ENCODE measurements at places on chromosomes 16 and 17.

DNA sequence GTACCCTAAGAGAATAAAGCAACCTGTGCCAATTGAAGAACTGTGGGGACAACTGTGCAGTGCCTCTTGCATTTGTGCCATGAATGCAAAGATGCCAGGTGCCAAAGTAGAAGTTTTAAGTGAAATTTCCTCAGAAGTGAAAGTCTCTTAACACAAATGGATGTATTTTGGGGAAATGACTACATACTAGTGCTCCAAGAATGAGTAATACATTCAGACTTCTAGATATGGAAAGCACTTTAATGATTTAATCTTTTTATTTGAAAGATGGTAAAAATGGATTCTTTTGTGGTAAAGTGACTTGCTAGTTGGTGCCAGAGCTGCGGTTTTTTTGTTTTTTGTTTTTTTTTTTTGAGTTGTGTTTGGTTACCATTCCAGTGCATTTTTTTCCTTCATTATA is 15.0 kb downstream of the UTP18 start:
- no peak for DNase-seq

DNA sequence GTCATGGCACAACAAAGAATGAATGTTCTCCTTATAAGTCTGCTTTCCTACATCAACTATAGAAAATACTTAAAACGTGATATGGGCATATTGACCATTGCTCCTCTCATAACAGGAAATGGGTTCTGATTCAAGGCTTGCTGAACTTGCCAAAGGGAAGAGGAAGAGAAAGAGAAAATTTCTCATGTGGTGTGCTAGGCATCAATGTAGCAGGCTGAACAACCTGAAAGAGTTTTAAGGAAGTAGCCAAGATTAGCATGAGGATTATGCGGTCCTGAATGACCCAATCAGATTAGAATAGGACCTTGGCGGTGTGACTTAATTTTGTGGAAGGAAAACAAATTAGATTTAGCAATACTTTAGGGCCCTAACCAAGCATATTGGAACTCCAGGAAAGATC is 617.7 kb upstream of the CDH11 start:
- no peak for DNase-seq

DNA sequence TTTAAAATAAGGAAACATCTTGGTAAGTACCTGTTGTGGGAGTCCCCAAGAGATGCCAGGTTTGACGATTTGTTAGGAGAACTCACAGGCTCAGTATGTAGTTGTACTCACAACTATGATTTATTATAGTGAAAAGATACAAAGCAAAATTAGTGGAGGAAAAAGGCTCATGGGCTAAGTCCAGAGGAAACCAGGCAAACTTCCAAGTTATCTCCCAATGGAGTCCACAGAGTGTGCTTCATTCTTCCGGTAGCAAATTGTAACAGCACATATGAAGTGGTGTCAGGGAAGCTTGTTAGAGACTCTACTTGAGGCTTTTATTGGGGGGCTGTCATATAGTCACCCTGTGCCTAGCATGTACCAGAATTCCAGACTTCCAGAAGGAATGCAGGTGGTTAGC is 2.3 kb downstream of the DDX19A start:
- no peak for DNase-seq

DNA sequence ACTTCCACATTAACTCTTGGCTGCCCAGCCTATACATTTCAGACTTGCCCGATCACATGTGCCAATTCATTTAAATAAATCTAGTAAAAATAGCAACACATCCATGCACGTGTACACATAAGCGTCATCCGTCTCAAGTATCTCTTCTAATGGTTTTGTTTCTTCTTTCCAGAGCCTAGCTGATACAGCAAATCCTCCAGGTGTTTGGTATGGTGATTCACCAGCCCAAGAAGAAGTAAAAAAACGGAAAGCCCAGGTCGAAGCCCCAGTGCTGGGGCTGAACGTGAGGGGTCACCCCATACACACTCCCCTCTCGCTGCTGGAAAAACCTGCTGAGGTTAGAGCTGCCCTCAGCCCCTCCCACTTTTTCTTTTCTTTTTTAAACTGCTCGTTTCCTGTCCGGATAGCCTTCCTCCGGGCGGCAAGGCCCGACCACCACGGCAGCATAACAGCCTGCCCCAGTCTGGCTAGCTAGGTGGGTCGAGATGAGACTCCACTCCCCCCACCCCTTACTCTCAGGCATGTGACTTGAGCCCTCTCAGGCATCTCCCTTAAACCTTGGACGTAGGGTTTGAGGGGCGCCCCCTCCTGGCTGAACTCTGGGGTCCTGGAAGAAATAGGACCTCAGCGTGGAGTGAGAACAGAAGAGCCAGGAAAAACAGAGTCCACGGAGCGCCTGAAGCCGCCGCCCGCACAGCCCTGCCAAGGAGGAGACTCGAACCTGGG is 13.9 kb upstream of the OR1F1 start:
- DNase-seq, result no peak

DNA sequence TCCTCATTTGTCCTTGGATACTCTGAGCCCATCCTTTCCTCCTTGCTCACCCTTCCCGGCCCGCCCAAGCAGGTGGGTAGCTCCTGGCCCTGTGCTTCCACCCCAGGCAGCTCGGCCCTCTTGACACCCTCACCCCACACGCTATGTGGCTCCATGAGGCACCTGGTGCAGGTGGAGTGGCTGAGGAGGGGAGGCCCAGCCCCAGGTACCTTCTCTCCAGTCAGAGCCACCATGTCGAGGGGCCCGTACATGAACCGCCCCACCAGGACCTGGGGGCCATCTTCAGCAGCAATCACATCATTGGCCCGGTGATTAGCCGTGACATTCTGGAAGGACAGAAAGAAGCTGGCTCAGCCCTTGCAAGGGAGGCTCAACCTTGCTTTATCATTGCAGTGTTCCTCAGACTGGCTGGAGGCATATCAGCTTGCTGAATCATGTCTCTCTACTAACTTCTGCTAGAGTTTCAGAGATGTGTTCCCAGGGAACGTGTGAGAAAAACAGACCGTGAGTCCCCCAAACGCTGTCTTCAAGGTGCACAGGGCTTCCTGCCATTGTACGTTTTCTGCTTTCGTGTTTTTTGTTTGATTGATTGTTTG is 20.3 kb downstream of the PIMREG start:
- no peak for DNase-seq

- DNase-seq, result peak; percentile 80
Measured at GRCh38 chr16:49463529-49463928, 89.9 kb downstream of the C16orf78 start.

- no peak for DNase-seq
Measured at GRCh38 chr16:50708373-50709060, 15.1 kb downstream of the NOD2 start.

DNA sequence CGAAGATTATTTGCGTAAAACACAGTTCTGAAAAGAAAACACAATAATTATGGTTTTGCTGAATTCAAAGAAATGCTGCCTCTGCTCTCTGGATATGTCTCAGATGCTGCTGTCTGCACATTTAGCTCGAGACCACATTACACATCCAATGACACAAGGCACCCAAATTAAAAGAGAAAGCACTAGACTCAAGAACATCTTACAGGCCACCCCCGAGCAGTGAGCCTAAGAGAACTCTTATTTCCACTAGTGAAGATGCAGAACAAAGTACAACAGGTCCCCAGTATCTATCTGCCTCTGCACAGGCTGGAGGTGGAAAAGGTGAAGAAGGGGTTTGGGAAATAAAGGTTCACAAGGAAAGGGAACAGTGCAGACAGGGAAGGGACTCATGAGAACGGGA is 33.5 kb downstream of the GRB2 start:
- no peak for DNase-seq

DNA sequence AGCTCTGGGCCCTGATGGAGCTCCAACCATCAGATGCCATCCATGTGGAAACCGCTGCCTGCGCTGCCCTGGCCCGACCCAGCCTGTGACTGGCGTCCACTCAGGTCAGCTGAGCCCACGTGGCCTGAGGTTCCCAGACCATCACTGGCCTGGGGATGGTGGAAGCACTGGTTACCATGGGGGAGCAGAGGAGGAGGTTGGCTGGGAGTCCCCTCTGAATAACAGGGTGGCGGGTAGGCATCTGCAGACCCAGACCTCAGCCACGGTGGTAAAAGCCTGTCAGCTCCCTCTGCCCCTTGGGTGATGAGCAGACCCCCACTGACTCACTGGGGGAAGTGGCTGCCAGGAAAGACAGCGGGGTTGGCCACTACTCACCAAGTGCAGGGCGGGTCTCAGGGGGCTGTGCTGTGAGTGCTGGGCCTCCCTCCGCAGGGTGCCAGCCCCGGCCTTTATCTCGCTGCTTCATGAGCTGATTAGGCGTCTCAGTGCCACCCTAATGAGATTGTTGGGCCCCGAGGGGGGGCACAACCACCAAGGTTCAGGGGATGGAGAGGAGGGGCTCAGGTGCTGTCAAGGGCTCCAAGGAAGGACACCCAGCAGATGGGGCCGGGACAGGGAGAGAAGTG is at the start of gene PDE6G:
Gene PDE6G, minus strand, starts transcription at position 425 of the 626 bp plus-strand sequence. CDS start 3,237 bp downstream, outside the sequence.
- DNase-seq, result no peak

GRCh38 chr17:44268709-44269534 is 987 bp upstream of the SLC4A1 start:
- DNase-seq, result no peak

- DNase-seq, result no peak
Measured at GRCh38 chr16:27618606-27619327, 68.8 kb downstream of the KATNIP start.

DNA sequence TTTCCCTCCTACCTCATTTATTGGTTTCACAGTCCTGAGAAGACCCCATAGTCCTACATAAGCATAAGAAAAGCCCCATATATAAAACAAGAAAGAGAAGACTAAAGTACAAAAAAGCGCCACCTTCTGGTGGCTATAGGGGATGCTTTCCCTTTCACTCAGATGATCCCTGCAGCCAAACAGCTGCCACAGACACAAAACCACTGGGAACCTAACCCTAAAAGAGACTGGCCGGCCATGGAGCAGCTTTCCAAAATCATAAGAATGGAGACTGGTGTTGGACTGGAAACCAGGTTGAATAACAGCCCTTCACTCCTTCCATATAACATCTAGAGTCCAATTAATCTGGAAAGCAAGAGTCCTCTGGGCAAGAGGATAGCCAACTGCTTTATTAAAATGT is 11.4 kb downstream of the DYNC1LI2 start:
- DNase-seq, result no peak

DNA sequence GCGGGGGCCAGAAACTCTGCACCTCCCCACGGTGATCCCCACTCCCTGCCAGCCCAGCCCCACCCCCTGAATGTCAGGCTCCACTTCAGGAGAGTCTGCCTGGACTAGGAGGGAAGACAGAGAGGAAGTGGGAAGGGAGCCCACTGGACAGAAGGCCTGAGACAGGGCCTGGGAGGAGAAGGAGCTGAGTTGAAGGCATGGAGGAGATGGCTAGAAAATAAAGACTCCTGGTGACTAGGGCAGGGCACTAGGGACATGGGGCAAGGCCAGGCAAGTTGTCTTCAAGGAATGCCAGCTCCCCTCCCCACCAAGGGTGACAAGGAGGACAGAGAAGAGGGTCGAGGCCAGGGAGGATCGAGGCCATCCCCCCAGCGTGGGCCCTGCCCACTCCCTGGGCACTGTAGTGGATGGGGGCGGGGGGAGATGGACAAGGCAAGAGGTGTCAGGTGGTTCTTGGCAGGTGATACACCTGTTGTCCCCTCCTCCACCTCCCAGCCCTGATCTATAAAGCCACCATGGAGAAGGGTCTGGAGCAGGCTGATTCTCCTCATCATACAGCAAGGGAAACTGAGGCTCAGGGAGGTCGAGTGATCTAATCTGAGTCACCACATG is 19.7 kb downstream of the SRCIN1 start:
- DNase-seq, result no peak

GRCh38 chr17:51860954-51861561 is 297.5 kb downstream of the CA10 start:
- no peak for DNase-seq

DNA sequence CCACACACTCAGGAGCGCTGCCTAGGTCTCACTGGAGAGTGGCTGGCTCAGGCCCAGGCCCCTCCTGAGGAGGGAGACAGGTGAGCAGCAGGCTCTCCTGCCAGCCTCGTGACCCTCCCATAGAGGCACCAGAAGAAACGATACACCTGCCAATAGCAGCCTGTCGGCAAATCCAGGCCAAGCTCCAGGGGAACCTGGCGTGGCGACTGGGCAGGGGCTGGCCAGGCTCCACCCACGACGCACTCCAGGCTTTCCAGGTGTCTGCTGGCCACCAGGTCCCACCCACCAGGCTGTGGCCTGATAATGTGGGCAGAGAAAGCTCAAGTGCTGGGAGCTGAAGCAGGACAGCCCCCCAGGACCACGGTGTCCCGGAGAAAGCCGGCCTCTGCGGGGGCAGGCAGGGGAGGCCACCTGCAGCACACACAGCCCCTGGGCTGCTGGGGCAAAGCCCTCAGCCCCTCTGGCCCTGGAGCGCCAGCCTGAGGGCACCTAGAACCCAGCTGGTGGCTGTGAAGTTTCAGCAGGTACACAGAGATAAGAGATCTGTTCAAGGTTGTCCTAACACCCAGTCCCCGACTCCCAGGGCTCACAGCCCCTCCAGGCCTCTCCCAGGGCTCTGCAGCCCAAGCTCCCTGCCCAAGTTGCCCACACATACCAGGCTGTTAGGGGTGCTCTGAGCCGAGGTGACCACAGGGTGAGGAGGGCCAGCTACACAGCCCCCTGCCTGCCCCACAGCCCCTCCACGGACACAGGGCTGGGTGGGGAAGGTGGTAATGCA is 2.4 kb downstream of the PGAP6 start:
- no peak for DNase-seq

DNA sequence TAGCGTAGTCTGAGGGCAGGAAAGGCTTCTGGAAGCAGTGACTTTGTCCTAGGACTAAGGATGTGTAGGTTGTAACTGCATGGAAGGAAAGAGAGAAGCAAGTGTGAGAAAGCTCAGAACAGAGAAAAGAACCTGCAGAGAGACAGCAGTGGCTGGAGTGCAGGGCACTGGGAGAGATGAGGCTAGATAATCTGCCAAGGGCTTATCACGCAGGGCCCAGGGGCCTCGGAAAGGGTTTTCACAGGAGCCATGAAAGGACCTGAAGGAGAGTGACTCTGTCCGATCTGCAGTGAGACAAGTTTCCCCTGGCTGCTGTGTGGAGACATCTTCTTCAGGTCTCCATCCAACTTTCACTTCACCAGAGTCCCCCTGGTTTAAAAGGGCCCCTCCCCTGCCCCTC is 7.1 kb upstream of the SRCAP start:
- no peak for DNase-seq

DNA sequence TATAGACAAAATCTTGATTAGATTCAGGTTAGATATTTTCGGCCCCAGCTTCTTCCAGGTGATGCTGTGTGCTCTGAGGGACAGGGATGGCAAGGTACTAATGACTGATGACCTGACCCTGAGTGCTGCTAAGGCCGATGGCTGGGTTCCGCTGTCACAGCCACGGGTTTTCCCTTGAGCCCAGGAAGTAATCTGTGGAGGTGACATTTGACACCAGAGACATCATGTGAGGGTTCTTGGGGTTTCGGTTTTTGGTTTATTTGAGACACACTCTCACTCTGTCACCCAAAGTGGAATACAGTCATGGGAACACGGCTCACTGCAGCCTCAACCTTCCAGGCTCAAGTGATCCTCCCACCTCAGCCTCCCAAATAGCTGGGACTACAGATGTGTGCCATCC is 9.8 kb downstream of the OTOP3 start:
- no peak for DNase-seq

Data from activated gamma-delta T cell treated with Interleukin-2 at 50 U/mL for 16 hours (primary cell).